ENCODE measurements at places on chromosomes 3 and 15.

DNA sequence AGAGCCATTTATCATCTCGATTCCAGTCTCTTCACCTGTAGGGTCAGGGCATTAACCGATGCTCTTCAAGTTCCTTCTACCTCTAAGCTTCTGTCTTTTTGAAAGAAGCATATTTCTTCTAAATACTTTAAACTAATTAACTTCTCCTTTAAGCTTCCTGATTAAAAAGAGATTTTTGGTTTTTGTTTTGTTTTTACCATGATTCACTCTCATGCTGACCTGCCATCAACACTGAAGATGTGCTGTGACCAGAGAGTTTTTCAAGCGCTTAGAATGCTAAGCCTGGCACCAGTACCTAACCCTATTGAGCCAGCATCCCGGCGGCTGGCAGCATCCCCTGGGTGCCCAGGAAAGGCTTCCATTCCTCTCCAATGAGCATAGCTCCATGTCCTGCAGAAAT, 89.3 kb downstream of the FOXP1 start:
- DNase-seq: no peak

DNA sequence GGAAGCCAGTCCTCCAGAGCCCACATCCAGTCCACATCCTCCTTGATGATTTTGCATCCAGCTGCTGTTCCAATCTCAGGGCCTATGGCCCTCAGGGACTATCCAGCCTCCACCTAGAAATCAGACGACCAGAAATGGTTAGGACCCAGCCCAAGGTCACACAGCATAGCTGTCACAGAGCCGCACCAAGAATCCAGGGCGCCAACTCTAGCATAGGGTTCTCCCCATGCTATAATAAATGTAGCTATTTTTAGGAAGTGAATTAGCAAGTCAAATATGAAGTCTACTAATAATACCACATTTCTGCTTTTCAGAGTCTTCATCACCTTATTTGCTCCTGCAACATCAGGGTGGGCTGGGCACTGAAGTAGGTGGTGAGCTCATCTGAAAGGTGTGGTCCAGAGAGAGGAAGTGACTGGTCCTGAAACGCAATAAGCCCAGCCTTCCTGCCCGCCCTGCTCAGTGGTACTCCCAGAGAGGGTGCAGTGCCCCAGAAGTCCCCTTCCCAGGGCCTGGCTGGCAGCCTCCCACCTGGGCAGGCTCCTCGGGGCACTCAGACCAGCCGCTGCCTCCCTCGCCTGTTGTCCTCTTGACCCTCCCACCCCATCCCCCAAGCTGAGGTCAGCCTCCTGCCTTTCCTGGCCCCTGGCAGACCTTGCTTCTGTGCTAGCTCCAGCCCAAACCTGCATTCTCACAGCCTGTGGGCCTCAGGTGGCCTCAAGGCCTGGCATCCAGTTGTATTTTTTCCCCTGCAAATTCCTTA, 17.6 kb upstream of the CYP11A1 start:
- DNase-seq: no peak

GRCh38 chr15:68561901-68562300, 16.9 kb upstream of the CORO2B start:
- no peak for DNase-seq

- peak; percentile 33 for DNase-seq
Measured at GRCh38 chr3:57815036-57815435, 58.9 kb downstream of the SLMAP start.

DNA sequence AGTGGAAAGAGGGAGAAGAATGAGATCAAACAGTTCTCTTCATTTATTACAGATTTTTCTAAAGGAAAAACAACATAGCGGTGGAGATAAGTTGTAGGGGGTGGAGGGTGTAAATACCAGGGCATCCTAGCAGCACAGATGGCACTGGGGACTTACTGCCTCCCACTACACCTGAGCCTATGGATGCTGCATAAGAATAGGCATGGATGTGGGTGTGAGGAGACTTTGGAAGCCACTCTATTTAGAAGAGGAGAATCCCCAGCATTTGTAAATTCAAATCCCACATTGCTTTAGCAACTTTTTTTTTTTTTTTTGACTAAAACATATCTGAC, 27.4 kb upstream of the IL1RAP start:
- DNase-seq: no peak

DNA sequence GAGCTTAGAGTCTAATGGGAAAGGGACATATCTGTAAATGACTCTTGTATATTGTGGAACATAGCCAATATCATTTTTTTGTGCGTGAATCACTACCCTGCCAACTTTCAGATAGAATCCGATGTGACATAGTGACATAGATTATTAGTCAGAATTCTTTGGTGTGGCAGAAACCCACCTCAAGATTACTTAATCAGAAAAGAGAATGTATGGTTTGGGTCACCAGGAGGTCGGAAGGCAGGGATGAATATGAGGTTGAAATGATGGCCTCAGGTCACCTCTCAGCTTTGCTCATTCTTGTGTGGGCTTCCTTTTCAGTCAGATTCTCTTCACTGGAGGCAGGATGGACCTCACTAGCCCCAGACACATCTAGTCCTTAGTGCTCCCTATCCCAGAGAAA, 41.4 kb downstream of the SNAPC5 start:
- no peak for DNase-seq

GRCh38 chr15:50116477-50116876, 2.6 kb downstream of the ATP8B4 start:
- no peak for DNase-seq

DNA sequence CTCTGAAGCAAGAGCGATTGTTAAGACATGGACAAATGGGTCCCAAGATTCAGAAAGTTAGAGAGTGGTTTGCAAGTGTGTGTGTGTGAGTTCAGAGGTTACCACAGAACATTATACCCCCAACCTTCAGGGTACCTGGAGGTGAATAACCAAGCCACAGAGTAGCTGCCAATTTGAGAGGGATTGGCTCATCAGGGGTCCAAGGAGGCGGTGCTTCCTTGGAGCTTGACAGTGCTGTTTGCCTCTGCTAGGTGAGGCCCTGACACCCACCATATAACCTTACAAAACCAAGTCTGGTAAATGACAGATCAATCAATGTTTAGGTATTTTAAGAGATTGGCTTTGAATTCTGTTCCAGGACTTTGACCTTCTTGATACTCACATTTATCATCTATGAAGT, 35.7 kb downstream of the LRTM1 start:
- no peak for DNase-seq

DNA sequence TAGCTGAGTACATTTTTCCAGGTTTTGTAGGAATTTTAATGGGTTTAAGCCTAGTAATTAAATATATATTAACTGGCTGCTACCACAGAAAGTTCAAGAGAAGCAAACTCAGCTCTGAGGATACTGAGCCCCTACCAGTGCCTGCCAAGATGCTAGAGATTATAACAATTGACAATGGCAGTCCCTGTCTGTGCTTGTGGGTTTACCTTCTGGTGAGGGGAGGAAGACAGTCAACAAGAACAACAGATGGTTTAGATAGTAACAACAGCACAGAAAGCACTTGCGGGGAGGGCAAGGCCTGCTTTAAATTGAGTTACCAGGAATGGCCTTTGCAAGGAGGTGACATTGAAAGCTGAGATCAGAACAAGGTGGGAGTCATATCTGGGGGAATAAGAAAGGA, 56.6 kb upstream of the ARHGEF3 start:
- DNase-seq: no peak

DNA sequence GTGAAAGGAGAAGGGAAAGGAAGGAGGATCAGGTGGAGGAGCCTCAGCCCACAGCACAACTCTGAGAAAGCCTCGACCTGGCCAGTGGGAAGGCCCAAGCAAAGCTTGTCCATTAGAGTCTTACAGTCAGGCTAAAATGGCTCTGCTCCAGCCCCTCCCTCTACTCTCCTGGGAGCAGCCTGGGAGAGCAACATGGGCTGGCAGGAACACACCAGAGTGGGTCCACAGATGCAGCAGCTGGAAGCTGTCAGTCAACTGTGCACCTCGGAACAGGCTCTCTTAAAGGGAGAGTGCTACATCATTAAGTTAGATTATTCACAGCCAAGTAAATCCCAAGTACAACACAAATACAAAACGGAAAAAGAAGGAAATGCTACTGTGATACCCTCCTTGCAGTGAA, 98.0 kb upstream of the LIMD1 start:
- DNase-seq: no peak

- no peak for DNase-seq
Measured at GRCh38 chr15:90654233-90655136, 62.7 kb upstream of the BLM start.

GRCh38 chr3:195048059-195048905, 222.7 kb downstream of the XXYLT1 start:
- DNase-seq: no peak

GRCh38 chr3:197906023-197906849, 43.8 kb upstream of the RPL35A start:
- DNase-seq: peak; percentile 60

DNA sequence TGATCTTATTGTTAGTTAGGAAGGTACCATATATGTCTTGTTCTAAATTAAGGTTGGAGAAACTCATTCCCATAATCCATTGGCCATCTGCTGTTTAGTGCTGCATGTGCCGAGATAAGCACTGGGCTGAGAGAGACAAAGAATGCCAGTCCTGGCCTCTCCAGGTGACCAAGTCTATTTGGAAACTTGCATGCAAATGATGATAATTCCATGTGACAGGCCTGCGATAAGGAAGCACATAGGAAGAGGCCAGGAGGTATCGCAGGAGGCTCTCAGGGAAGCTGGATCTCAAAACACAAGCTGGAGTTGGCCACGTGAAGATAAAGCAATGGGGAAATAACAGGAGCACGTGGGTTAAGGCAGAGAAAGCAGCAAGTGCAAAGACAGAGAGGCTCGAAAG, 39.7 kb downstream of the MYO5C start:
- no peak for DNase-seq

DNA sequence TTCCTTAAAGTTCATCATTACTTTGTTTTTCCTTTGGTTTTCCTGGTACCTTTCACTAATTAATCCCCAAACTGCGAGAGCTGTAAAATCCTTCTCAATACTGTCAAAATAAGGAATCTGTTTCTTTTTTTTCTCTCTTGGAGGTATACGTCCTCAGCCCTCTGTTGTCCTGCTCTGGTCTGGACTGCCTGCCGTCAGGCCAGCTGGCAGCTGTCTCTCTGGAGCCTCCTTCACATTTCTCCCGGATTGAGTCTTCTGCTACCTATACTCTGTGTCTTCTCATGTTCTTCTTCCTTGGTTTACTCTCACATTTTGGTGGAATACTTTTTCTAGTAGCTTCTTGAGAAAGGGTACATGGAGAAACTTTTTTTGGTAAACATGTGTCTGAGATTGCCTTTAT, 13.8 kb downstream of the TATDN2 start:
- DNase-seq: no peak

GRCh38 chr3:150738688-150739087, 24.3 kb downstream of the SIAH2 start:
- DNase-seq: no peak

DNA sequence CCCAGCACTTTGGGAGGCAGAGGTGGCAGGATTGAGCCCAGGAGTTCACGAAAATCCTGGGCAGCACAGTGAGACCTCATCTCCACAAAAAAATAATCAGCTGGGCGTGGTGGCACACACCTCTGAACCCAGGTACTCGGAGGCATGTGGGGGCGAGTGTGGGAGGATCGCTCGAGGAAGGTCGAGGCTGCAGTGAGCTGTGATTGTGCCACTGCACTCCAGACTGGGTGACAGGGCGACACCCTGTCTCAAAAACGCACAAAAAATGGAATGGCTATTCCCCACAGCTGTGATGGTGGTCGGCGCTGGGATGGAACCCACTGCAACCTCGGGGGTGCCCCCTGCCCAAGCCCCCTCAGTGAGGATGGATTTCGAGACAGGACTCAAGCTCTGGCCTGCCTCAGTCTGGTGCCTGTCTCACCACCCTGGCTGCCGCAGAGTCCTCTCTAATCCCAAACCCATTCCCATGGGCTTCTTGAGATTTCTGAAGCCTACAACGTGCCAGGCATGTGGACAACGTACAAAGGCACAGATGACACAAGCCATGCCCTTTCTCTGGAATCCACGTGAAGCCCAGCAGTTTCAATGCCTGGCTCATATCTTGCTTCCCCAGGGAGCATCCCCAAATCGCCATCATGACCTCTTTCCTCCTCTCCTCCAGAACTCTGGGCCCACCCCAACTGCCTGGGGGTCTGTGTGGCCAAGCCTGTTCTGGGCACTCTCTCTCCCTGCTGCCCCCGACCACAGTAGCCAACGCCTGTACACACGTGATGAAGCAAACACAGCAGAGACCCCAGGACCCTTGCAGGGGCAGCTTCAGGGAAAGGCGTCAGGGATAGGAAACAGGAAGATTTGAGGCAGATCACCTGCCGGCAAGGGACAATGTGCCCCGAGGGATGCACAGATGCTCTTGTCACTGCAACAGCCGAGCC, 32.4 kb downstream of the ADAMTS17 start:
- no peak for DNase-seq

DNA sequence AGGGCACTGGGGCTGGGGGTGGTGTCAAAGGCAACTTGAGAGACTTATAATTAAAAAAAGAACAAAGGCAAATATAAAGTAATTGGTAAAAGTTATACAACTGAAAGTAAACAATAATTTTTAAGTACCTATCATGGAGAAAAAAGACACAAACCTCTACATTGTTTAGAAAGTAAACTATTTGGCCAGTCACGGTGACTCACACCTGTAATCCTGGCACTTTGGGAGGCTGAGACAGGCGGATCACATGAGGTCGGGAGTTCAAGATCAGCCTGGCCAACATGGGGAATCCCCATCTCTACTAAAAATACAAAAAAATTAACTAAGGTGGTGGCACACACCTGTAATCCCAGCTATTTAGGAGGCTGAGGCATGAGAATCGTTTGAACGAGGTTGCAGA, 25.8 kb downstream of the RPSA start:
- no peak for DNase-seq

DNA sequence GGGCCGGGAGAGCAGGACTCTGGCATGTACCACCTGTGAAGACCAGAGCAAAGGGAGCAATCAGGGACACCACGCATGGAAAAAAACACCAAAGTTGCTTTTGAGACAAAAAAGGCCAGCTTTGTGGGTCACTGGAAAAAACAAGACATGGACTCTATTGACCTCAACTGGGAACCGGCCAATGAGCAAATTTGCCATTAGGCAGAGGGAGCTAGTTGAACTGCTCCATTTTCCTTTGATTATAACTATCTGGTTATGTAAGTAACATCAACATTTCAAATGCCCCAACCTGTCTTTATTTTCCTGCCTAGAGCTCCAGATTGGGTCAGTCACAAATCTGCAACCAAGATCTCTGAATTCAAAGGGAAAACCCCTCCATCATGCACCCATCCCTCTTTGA, 86.0 kb downstream of the ZNF385D start:
- no peak for DNase-seq
